ENCODE measurements at places on chromosomes 1 and 21. TPM values are rescaled to one million over a fixed set of nuclear protein-coding genes. Genes with fewer than 3 reads are reported as not detected.

- no peak overlapping the region for H3K27ac ChIP-seq
- H3K4me3 ChIP-seq: no peak overlapping the region
- no peaks in the 10 kb centered on the region for H3K4me1 ChIP-seq
- DNase-seq: no peak
- no peaks in the 10 kb centered on the region for H3K36me3 ChIP-seq
Measured at GRCh38 chr1:29247571-29248273, 11.4 kb downstream of the PTPRU start.

The TIAM1 gene
- 9.8 TPM for total RNA-seq

The HES4 gene
- not detected for total RNA-seq

DNA sequence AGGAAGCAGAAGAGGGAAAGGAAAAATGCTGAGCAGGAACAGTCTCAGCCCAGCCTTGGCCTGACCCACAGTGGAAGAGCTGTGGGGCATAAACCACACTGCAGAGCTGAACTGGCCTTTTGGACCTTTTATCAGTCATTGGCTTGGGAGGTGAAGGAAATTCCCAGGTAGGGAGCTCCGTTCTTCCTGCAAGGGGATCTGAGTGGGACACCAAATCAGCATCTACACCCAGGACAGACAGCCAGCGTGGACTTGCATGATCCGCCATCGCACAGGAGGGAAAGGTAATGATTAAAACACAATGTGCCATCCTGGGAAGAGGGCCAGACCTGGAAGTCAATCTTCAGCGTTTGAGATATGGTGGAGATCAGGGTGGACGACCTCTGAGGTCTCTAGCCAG, 1.2 kb upstream of the MTFR1L start:
- H3K4me1 ChIP-seq: peaks cover 43% of the 10 kb centered on the region
- no peaks in the 10 kb centered on the region for H3K27me3 ChIP-seq
- peak overlapping the region; percentile 94 for H3K27ac ChIP-seq
- peaks cover 5% of the 10 kb centered on the region for H3K36me3 ChIP-seq
- H3K4me3 ChIP-seq: peak overlapping the region; percentile 94

DNA sequence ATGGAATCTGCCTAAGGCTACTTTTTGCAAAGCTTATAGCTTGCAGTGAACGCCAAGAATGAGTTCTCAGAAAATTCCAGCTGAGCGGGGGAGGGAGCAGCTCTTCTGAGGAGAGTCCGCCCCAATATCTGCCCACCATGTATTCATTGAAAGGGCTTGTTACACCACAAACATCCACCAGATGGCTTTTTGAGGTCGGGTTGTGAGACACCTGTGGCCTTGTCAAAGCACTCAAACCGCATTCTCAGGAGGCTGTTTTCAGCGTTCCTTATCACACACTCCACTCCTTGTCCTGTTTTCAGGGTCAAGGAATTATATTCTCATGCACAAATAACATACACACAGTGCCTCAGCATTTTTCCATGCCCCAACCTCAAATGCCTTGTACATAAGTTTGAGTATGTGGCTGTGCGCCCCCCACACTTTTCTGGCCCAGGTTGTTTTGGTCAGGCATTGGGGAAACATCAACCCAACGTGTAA, 3.9 kb upstream of the C4BPB start:
- H3K4me3 ChIP-seq: no peak overlapping the region
- peak overlapping the region; percentile 75 for H3K27ac ChIP-seq
- no peaks in the 10 kb centered on the region for H3K36me3 ChIP-seq
- no peaks in the 10 kb centered on the region for H3K27me3 ChIP-seq

GRCh38 chr1:9887070-9887469, 23.0 kb downstream of the CTNNBIP1 start:
- no peaks in the 10 kb centered on the region for H3K36me3 ChIP-seq
- H3K4me3 ChIP-seq: no peak overlapping the region
- H3K27ac ChIP-seq: no peak overlapping the region
- DNase-seq: no peak
- H3K27me3 ChIP-seq: no peaks in the 10 kb centered on the region
- H3K4me1 ChIP-seq: peaks cover 23% of the 10 kb centered on the region

DNA sequence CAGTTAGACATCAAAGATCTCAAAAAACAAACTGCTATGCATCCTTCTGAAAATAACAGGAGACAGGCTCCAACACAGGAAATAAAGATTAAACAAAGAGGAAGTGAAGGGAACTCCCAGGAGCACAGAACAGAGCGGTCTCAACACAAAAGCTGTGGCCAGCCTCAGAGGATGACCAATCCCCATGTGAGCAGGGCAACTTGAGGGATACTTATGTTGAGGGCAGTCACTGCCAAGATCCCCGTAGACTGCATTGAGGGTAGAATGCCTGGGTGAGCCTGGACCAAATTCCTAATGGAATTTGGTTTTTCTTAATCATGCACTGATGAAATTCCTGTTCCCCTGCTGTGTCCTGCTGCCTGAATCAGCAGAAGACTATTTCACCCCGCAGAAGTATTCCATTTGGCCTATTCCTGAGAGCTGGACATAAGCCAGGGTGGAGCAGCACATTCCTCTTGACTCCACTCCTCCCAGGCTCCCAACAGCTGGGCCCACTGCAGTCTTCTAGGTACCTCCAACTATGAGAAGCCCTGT, 49.0 kb downstream of the JAK1 start:
- H3K4me3 ChIP-seq: peak overlapping the region; percentile 69
- H3K27me3 ChIP-seq: no peaks in the 10 kb centered on the region
- peaks cover 51% of the 10 kb centered on the region for H3K4me1 ChIP-seq
- no peaks in the 10 kb centered on the region for H3K36me3 ChIP-seq

DNA sequence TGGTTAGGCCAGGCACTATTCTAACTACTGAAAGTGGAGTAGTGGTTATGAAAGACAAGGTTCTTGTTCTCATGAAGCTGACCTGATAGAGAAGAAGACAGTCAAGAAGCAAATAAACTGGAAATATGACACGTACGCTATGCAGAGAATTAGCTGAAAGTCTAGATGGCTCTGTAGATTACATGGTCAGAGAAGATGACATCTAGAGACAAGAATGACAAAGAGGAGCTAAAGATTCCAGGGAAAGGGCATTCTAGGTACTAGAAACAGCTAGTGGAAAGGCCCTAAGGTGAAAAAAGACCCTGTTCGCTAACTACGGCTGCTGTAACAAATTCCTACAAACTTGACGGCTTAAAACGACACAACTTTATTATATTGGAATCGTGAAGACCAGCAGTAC, 68.0 kb upstream of the NRIP1 start:
- no peaks in the 10 kb centered on the region for H3K27me3 ChIP-seq
- H3K4me1 ChIP-seq: peaks cover 8% of the 10 kb centered on the region
- H3K36me3 ChIP-seq: no peaks in the 10 kb centered on the region
- no peak for DNase-seq
- H3K27ac ChIP-seq: no peak overlapping the region

GRCh38 chr1:27614625-27615344, 10.8 kb upstream of the AHDC1 start:
- no peaks in the 10 kb centered on the region for H3K27me3 ChIP-seq
- peak overlapping the region; percentile 83 for H3K27ac ChIP-seq
- peaks cover 41% of the 10 kb centered on the region for H3K4me1 ChIP-seq

The FYB2 gene
- not detected for total RNA-seq

DNA sequence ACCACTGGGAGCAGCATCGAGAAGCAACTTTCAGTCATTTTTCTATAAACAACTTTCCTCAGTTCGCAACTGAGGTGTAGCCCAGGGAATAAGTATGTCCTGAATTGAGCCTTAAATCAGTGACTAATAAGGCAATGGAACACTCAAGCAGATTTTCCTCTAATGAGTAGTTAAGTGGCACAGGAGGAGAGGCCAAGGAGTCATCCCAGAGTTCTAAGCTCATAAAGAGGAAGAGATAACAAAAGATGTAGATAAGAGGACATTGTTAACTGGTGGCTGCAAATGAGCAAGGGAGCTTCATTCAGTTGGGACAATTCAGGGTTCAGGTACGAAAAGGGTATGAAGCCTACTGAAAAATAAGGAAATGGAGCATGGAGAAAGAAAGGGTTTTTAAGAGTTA, 64.5 kb downstream of the LRRC40 start:
- no peaks in the 10 kb centered on the region for H3K4me1 ChIP-seq
- H3K36me3 ChIP-seq: no peaks in the 10 kb centered on the region
- DNase-seq: no peak
- H3K4me3 ChIP-seq: no peak overlapping the region

The DNAJC28 gene
- 1.6 TPM for total RNA-seq

- H3K27ac ChIP-seq: no peak overlapping the region
- H3K4me3 ChIP-seq: no peak overlapping the region
- no peaks in the 10 kb centered on the region for H3K4me1 ChIP-seq
- no peaks in the 10 kb centered on the region for H3K27me3 ChIP-seq
- no peak for DNase-seq
Measured at GRCh38 chr21:19830446-19830845, 1167.8 kb upstream of the NCAM2 start.

The LCE1D gene
- total RNA-seq: not detected

The TEX38 gene
- not detected for total RNA-seq

DNA sequence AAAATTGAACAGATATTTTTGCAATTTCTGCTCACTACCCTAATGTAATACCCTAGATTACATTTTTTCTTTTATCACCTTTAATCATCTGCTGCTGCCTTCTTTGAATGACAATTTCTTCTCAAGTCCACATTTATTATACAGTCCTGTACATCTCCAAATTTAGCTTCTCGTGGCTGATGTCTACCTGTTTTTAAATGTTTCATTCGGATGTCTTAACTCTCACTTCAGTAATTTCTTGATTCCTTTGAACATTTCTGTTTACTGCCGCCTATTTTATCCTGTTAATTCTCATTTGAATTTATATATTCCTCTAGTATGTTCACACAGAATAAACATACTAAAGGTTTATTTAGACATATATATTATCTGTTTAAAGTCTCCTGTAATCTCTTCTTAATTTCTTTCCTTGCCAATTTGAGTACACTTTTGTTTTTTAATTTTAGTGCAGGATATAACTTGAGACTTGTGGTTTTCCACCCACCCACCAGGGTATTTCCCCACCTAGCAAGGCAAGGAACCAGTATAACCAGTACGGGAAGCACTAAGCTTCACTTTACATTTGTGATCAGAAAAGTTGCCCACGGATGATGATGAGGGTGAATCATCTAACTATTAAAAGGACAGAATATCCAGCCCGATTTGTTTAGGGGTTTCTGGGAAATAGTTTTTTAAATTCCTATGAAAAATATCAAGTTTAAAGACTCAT, 12.7 kb downstream of the INSL5 start:
- H3K4me1 ChIP-seq: peaks cover 15% of the 10 kb centered on the region
- peak; percentile 2 for DNase-seq
- H3K27ac ChIP-seq: peak overlapping the region; percentile 49
- peak overlapping the region; percentile 79 for H3K4me3 ChIP-seq
- H3K27me3 ChIP-seq: no peaks in the 10 kb centered on the region
- peaks cover 2% of the 10 kb centered on the region for H3K36me3 ChIP-seq

DNA sequence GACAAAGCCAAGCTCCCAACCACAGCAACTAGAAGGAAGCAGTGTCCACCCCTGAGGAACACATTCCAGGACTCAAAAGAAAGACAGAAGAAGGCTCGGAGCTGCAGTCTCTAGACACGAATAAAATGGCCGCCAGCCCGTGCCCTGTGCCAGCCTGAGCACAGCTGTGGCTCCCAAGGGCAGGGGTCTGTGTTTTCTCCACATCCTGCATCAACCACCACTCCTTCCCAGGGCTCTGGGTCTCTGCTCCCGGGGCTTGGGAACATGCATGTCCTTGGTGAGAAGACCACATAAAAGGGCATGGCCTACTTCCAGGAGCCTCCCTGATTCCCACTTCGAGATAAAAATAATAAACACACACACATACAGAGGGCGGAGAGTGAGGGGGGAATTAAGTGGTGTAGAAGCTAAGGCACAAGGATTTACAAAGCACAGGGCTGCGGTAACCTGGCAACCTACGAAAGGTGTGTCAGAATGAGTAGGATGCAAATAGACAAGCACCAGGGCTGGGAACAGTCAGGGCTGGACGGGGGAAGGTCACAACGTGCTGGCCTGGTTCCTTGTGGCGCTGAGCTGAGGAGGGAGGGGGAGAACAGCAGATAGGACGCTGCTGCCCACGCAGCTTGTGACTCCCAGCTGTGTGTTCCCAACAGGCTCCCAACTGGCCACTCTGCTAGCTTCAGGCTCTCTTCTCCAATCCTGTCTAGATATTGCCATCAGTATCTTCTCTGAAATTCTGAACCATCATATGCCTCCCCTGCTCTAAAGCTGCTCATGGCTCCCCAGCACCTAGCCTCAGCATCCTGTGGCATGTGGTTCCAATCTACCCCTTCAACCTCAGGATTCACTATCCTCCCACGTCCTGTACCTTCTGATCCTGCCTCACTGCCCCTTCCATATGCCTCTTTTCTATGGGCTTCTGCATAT, 72.5 kb downstream of the CD34 start:
- DNase-seq: no peak
- no peak overlapping the region for H3K4me3 ChIP-seq
- no peaks in the 10 kb centered on the region for H3K27me3 ChIP-seq
- H3K4me1 ChIP-seq: peaks cover 96% of the 10 kb centered on the region
- peaks cover 22% of the 10 kb centered on the region for H3K36me3 ChIP-seq
- H3K27ac ChIP-seq: peak overlapping the region; percentile 89

DNA sequence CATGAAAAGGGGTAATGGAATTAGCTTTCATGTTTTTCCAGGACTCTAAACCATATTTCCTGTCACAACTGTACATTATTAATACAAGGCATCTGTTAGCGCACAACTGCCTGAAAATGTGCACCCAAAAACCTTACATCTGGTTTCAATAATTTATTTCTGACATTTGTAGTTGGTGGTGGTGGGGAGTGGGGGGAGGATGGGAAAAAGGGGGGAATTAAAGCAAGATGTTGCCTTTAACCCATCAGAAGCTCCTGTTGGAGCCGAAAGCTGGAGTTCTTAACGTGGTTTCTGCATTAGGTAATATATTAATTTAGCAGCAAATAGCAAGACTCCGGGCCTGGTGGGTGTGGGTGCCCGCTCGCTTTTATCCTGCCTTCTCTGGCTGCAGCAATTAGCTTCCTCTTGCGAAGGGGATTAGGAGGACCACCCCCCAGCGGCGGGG, 36.9 kb upstream of the HHAT start:
- peaks cover 5% of the 10 kb centered on the region for H3K4me1 ChIP-seq
- DNase-seq: no peak
- no peak overlapping the region for H3K27ac ChIP-seq
- no peak overlapping the region for H3K4me3 ChIP-seq
- H3K27me3 ChIP-seq: peaks cover 46% of the 10 kb centered on the region

The BLACAT1 gene
- 0.11 TPM for total RNA-seq

The EFNA1 gene
- total RNA-seq: 8.5 TPM

Data from naive thymus-derived CD8-positive, alpha-beta T cell (primary cell).